ENCODE measurements at places on chromosomes 1 and 21. TPM values are rescaled to one million over a fixed set of nuclear protein-coding genes. Genes with fewer than 3 reads are reported as not detected.

The HJV gene
- total RNA-seq, result not detected

The ATP1A4 gene
- not detected for total RNA-seq

The KCNQ4 gene
- total RNA-seq, result 1.2 TPM

The AMY1B gene
- not detected for total RNA-seq

The RHBDL2 gene
- 0.41 TPM for total RNA-seq

The BATF3 gene
- 5.7 TPM for total RNA-seq

The HSPA6 gene
- total RNA-seq, result 0.82 TPM

The WNT9A gene
- total RNA-seq, result 1.2 TPM

The ANKRD65 gene
- total RNA-seq, result 1.2 TPM

The GCSAML gene
- total RNA-seq, result 0.41 TPM

The CACHD1 gene
- 17.5 TPM for total RNA-seq

The MROH7 gene
- total RNA-seq, result 0.82 TPM

The LCE1D gene
- not detected for total RNA-seq

The CA14 gene
- total RNA-seq, result 0.41 TPM

The ADORA1 gene
- 11.0 TPM for total RNA-seq

The PTCH2 gene
- total RNA-seq, result 0.82 TPM

The HAO2 gene
- under 0.01 TPM for total RNA-seq

The ERICH3 gene
- total RNA-seq, result 16.7 TPM

The ILDR2 gene
- total RNA-seq, result 22.8 TPM

The INSRR gene
- under 0.01 TPM for total RNA-seq

The NR1I3 gene
- total RNA-seq, result not detected

The CD1B gene
- total RNA-seq, result not detected

The CYP2J2 gene
- total RNA-seq, result 0.82 TPM

The SLC22A15 gene
- 11.4 TPM for total RNA-seq

The SPRR1B gene
- not detected for total RNA-seq

The PROX1 gene
- 6.5 TPM for total RNA-seq

The TGFB2 gene
- total RNA-seq, result 19.6 TPM

The NHLH2 gene
- total RNA-seq, result 2.0 TPM

The SHE gene
- total RNA-seq, result 2.0 TPM

The LINGO4 gene
- total RNA-seq, result not detected

The TMEM39B gene
- total RNA-seq, result 5.3 TPM

The ZNF648 gene
- under 0.01 TPM for total RNA-seq

The CRNN gene
- total RNA-seq, result not detected

The RGS13 gene
- not detected for total RNA-seq

The PRR9 gene
- not detected for total RNA-seq

The LRRC3 gene
- total RNA-seq, result 3.7 TPM

The CITED4 gene
- total RNA-seq, result under 0.01 TPM

The OVAAL gene
- not detected for total RNA-seq

The DNASE2B gene
- not detected for total RNA-seq

The HSD3B1 gene
- not detected for total RNA-seq

The PLA2G2D gene
- total RNA-seq, result not detected

The DMBX1 gene
- total RNA-seq, result not detected

The CDC42BPA gene
- total RNA-seq, result 154 TPM

The OR2L2 gene
- total RNA-seq, result 0.41 TPM

The CLCA4 gene
- total RNA-seq, result not detected

The MRPL37 gene
- total RNA-seq, result 29.3 TPM

The PTGFR gene
- 7.7 TPM for total RNA-seq

The ZBTB48 gene
- total RNA-seq, result 11.4 TPM

The GBP3 gene
- total RNA-seq, result 0.82 TPM

The AADACL4 gene
- not detected for total RNA-seq

The SPRR2G gene
- total RNA-seq, result not detected

The FOXD3 gene
- not detected for total RNA-seq

The PLEKHN1 gene
- total RNA-seq, result not detected

The ERG gene
- 0.82 TPM for total RNA-seq

The ASB17 gene
- total RNA-seq, result not detected

All from frontal cortex (tissue), 4 donors.